ENCODE measurements at places on chromosomes 7 and 10.

DNA sequence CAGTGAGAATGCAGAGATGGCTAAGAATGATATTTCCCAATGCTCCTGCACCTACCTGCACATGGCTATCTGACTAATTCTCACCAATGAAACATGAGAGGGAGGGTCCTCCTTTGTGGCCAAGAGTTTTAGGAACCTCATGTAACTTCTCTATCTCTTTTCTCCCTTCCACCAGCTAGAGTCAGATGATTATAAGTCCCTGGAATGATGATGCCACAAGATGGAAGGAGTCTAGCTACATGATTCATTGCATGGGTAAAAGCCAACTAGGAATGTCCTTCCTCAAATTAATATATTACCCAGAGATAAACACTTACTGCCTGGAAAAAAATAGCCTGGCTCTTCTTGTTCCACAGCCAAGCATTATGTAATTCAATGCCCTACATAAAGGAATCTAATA lies 55.1 kb upstream of the AASS start:
- no peak for DNase-seq

GRCh38 chr10:132991706-132992432 lies 49.5 kb upstream of the CFAP46 start:
- DNase-seq: no peak

DNA sequence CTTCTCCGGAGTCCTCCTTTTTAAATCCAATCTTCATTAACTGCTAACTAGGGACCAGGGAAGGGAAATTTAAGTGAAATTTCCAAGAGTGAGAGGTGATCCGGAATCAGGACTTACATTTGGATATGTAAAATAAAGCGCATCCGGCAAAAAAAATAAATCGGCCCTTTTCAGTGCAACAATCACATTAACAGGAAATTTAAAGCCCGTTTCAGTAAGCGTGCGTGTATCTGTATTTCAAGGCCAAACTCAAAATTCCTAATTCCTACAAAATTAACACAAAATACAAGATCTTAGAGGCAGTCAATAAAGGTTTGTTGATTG lies 771 bp downstream of the DNAJC9 start:
- no peak for DNase-seq

- no peak for DNase-seq
These were observed 73.9 kb downstream of the BICC1 start for GRCh38 chr10:58586282-58587245.

- no peak for DNase-seq
These were observed 47.4 kb downstream of the GPR37 start for GRCh38 chr7:124718032-124718766.

GRCh38 chr7:95989301-95989700 lies 216.9 kb downstream of the DYNC1I1 start:
- no peak for DNase-seq
